ENCODE measurements at places on chromosomes 4 and X.

DNA sequence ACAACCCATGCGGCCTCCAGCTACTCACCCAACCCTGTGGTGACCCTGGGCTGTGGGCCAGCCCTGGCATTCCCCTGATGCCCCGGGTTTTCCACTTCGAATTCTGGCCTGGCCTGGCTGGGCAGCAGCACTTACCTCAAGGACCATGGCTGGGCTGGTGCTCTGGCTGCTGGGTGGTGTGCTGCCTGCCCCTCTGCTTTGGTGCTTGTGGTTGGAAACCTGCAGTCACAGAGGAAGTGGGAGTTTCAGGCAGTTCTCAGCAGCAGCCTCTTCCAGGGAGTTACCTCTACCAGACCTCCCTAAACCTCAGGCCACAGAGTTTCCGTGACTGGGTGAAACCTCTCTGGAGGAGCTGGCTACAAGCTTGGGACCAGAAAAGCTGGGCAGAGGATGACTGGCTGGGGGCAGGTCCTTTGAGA is at the start of gene CXCR3:
TSS of gene CXCR3 (minus strand) at position 209 of the 419 bp plus-strand sequence. CDS start at position 147, 62 bp downstream.
- DNase-seq, result no peak

GRCh38 chr4:148016063-148016637 is 284.3 kb downstream of the ARHGAP10 start:
- no peak for DNase-seq

- DNase-seq, result no peak
Measured at GRCh38 chr4:137661693-137662092, 129.4 kb upstream of the PCDH18 start.

DNA sequence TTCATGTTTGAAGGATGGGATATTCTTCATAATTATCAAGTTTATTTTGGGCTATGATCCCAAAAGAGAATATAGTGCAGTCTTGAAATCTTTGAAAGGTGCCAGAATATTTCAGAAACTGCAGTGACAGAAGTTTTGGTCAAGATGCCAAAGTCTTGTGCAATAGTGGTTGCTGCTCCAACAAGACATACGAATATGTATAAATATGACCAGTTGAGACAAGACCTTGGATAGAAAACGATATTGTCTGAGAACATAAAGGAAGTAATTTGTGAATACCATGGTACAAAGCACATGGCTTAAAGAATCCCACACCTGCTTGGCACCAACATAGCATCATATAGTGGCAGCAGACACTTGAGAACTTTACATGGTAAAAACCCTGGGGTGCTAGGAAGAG is 48.6 kb upstream of the AMELX start:
- no peak for DNase-seq

DNA sequence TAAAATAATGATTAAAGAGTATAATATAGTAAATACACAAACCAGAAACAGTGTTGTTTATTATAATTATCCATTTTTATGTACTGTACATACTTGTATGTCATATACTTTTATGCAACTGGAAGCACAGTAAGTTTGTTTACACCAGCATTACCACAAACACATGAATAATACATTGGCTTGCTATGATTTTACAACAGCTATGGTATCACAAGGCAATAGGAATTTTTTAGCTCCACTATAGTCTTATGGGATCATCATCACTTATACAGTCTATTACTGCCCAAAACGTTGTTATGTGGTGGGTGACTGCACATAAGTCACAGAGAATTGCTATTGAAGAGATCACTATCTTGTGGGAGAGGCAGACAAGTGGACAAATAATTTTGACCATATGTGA is 1.8 kb upstream of the PF4V1 start:
- DNase-seq, result no peak

DNA sequence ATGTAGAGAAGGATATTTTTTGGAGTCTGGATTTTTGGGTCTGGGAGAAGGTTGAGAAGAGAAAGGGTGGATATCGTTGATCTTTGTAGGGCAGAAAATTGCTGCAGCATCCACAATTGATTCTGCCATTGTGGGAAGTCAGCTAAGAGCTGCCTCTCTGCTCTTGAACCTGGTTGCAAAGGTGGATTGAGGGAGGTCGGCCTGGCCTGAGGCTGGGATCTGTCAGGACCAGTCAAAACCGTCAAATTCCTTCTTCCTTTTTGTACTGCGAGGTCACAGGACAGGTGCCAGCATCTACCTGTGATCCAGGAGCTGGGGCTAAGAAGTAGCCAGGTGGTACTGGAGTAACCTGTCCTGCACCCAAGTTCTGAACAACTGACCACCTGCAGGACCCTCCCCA is 93.7 kb downstream of the SHOX start:
- no peak for DNase-seq

DNA sequence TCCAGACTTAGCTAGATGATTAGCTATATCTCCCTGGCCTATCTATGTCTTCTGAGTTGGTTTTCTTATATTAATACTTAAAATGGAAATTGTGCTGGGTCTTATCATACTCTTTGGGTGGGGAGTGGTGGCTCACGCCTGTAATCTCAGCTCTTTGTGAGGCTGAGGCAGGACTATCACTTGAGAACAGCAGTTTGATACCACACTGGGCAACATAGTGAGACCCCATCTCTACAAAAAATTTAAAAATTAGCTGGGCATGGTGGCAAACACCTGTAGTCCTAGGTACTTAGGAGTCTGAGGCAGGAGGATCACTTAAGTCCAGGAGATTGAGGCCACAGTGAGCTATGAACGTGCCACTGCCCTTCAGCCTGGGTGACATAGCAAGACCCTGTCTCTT is 30.4 kb downstream of the WDFY3 start:
- no peak for DNase-seq

DNA sequence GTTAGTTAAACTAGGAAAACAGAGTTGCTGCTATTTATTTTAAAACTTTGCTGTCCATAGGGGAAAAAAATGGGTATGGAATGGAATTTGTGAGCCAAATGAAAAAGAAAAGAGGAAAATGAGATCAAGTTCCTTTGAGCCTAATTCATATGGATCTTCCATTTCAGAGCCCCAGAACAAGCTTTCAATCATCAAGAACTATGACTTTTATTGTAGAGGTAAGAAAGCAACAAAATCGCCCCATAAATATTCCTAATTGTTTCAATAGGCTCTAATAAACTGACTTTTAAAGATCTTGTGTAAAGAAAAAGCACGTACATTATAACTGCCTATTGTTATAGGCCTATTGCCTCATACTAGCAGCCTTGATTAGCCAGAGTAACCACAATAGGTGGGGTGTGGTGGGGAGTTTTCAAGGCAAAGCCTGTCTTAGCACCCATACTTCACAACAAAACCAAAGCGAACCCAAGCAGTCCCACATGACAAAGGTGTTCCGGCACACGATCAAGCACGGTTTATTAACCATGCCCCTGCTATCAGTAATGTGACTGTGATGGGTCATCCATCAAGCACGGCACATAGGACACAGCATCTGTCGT is 44.4 kb downstream of the RBM47 start:
- no peak for DNase-seq

DNA sequence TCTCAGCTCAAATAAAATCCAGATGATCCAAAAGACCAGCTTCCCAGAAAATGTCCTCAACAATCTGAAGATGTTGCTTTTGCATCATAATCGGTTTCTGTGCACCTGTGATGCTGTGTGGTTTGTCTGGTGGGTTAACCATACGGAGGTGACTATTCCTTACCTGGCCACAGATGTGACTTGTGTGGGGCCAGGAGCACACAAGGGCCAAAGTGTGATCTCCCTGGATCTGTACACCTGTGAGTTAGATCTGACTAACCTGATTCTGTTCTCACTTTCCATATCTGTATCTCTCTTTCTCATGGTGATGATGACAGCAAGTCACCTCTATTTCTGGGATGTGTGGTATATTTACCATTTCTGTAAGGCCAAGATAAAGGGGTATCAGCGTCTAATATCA is 18.7 kb upstream of the TLR8 start:
- DNase-seq, result no peak

DNA sequence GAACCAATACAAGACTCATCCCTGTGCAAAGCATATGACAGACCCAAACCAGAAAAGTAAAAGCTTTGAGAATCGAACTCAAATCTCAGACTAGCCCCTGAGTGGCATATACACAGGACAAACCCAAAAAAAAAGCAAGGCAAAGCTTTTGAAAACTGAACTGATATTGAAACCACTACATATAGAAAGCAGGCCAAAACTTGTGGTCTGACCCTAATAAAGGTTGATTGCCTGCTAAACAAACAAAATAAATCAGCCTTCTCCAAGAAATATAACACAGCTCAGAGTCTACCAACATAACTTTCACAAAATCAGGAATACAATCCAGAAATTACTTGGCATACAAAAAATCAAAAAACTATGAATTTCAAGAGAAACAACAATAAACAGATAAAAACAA is 40.3 kb downstream of the LRBA start:
- no peak for DNase-seq

DNA sequence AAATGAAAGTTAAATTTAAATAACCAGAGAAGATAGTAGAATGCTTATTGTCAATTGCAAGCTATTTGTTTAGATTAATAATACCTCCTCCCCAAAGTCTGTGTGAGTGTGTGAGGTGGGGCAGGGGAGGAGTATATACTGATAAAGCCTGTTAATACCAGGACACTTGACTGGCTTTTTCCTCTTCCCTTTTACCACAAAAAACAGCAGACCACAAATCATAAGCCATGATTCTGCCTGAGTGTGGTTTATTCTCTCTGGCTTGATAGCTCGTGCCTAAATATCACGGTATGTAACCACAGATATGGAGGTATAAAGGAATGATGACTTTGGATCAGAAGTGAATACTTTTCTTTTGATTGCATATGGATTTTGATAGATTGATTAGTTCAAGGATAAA is 21.9 kb upstream of the SCRG1 start:
- no peak for DNase-seq

GRCh38 chr4:150119492-150119891 is 41.2 kb downstream of the DCLK2 start:
- DNase-seq, result no peak

- no peak for DNase-seq
Measured at GRCh38 chrX:66756717-66757116, 117.8 kb upstream of the EDA2R start.

DNA sequence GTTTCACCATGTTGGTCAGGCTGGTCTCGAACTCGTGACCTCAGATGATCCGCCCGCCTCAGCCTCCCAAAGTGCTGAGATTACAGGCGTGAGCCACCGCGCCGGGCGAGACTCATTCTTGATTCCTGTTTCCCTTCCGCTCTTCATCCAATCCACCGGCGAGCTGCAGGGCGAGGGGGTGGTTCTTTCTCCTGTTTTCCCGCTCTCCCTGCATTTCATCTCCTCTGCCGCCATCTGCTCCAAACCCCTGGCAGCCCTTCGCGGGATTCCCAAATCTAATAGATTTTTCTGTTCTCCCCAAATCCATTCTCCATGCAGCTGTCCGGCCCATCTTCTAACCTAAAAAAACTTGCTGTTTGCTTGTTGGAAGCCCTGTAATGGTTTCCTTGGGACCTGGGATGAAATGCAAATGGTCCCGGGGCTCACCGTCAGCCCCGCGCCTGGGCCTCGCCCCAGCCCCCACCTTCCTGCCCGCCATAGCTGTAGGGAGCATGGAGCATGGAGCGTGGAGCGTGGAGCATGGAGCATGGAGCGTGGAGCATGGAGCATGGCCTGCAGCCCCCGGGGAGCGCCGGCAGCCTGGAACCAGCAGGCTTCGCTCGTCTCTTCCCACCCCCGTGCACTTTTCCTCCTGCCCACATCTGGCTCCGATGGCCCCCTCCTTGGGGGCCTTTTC is 1.1 kb downstream of the ZFP42 start:
- no peak for DNase-seq

All from frontal cortex (tissue), 4 donors.